ENCODE measurements at places on chromosomes 1 and 21. TPM values are rescaled to one million over a fixed set of nuclear protein-coding genes. Genes with fewer than 3 reads are reported as not detected.

The PLA2G2F gene
- total RNA-seq, result not detected

The PTPN14 gene
- total RNA-seq, result 0.37 TPM

The CCDC17 gene
- total RNA-seq, result 2.3 TPM

The PTAFR gene
- total RNA-seq, result 0.56 TPM

The CD1B gene
- not detected for total RNA-seq

The TMOD4 gene
- 2.0 TPM for total RNA-seq

The LTN1 gene
- total RNA-seq, result 27.4 TPM

The ZNF669 gene
- total RNA-seq, result 9.9 TPM

The CAMSAP2 gene
- 0.82 TPM for total RNA-seq

The NBPF10 gene
- total RNA-seq, result 2.7 TPM

The SLC26A9 gene
- total RNA-seq, result not detected

The NFASC gene
- total RNA-seq, result not detected

The OR2T2 gene
- total RNA-seq, result not detected

The RGS16 gene
- total RNA-seq, result 2.0 TPM

The RHBDL2 gene
- total RNA-seq, result not detected

The SLC16A4 gene
- not detected for total RNA-seq

The DDAH1 gene
- not detected for total RNA-seq

The PRR9 gene
- total RNA-seq, result not detected

The CACNA1S gene
- not detected for total RNA-seq

The XCL2 gene
- not detected for total RNA-seq

The WDR64 gene
- total RNA-seq, result 0.21 TPM

The TACSTD2 gene
- not detected for total RNA-seq

The KIAA0040 gene
- 67.1 TPM for total RNA-seq

The IGSF21 gene
- not detected for total RNA-seq

The BLZF1 gene
- total RNA-seq, result 23.9 TPM

The ARHGAP30 gene
- 244 TPM for total RNA-seq

The PDZK1 gene
- total RNA-seq, result 0.25 TPM

The NBPF6 gene
- total RNA-seq, result not detected

The FASLG gene
- total RNA-seq, result 1.4 TPM

The MEF2D gene
- 34.0 TPM for total RNA-seq

The REN gene
- total RNA-seq, result not detected

The ST6GALNAC3 gene
- total RNA-seq, result 0.25 TPM

The EFNA1 gene
- total RNA-seq, result not detected

The PPIAL4G gene
- 1.1 TPM for total RNA-seq
